ENCODE measurements at places on chromosomes 5 and 9. TPM values are rescaled to one million over a fixed set of nuclear protein-coding genes. Genes with fewer than 3 reads are reported as not detected.

Gene LRSAM1
- 13.6 TPM for total RNA-seq

Gene MAMDC4
- total RNA-seq: 1.7 TPM

Gene PPP1R26
- 25.2 TPM for total RNA-seq

Gene ADCY2
- total RNA-seq: 5.1 TPM

Gene TAF11L13
- total RNA-seq: not detected

GRCh38 chr5:181052672-181053487 lies 12.8 kb downstream of the BTNL9 start:
- no peak for DNase-seq

GRCh38 chr5:175377816-175378215 lies 66.2 kb downstream of the DRD1 start:
- DNase-seq: no peak

- DNase-seq: no peak
Measured at GRCh38 chr5:142357469-142358090, 32.8 kb upstream of the SPRY4 start.
